HT-29 (cell line): ENCODE measurements at places on chromosomes 5 and 9. TPM values are rescaled to one million over a fixed set of nuclear protein-coding genes. Genes with fewer than 3 reads are reported as not detected.

Gene MLLT3
- 19.7 and 20.2 TPM in 2 replicates for total RNA-seq

Gene WDR70
- 12.0 and 17.8 TPM in 2 replicates for total RNA-seq

Gene NR5A1
- 0.16 and 0.28 TPM in 2 replicates for total RNA-seq

Gene SELENOP
- total RNA-seq = 0.16 and 0.18 TPM in 2 replicates

Gene RHOBTB3
- total RNA-seq = 69.3 and 72.5 TPM in 2 replicates

Gene BRINP1
- not detected in 2 replicates for total RNA-seq

Gene CAMK2A
- not detected in 2 replicates for total RNA-seq

Gene CLTA
- 273 and 289 TPM in 2 replicates for total RNA-seq

Gene SMIM33
- 0.05 TPM in 1 of 2 replicates, not detected in the other for total RNA-seq

Gene PALM2AKAP2
- total RNA-seq = not detected in 2 replicates

Gene PCDHGB3
- 0.41 and 0.47 TPM in 2 replicates for total RNA-seq

Gene FKBP15
- 14.7 and 16.0 TPM in 2 replicates for total RNA-seq

Gene IFNE
- 0.52 and 0.56 TPM in 2 replicates for total RNA-seq

Gene C1QTNF3
- 2.7 and 2.9 TPM in 2 replicates for total RNA-seq

Gene FANCC
- total RNA-seq = 10.6 and 17.0 TPM in 2 replicates

Gene IL4
- total RNA-seq = not detected in 2 replicates

Gene NEURL1B
- total RNA-seq = 0.26 and 0.79 TPM in 2 replicates

Gene BTNL8
- 0.13 and 1.0 TPM in 2 replicates for total RNA-seq

Gene ZNG1C
- total RNA-seq = 65.6 and 75.5 TPM in 2 replicates

Gene GFI1B
- total RNA-seq = not detected in 2 replicates

Gene CDH9
- total RNA-seq = not detected in 2 replicates

Gene OR1L6
- not detected in 2 replicates for total RNA-seq
